Fibroblast of the aortic adventitia (primary cell): ENCODE measurements at places on chromosomes 5 and 9. TPM values are rescaled to one million over a fixed set of nuclear protein-coding genes. Genes with fewer than 3 reads are reported as not detected.

The PCDH1 gene
- total RNA-seq = 0.90 and 3.2 TPM in 2 replicates

The NME5 gene
- 6.0 and 11.6 TPM in 2 replicates for total RNA-seq

The TSC1 gene
- 56.0 and 70.7 TPM in 2 replicates for total RNA-seq

The C7 gene
- total RNA-seq = 2.4 and 762 TPM in 2 replicates

The GPRIN1 gene
- total RNA-seq = 1.7 and 7.1 TPM in 2 replicates

The PCDHGA3 gene
- 1.1 and 4.4 TPM in 2 replicates for total RNA-seq

The PCDHA12 gene
- total RNA-seq = 0.09 and 0.33 TPM in 2 replicates

The OR1J2 gene
- 1.6 TPM in 1 of 2 replicates, not detected in the other for total RNA-seq

The UGT3A1 gene
- not detected in 2 replicates for total RNA-seq

The TNFSF8 gene
- not detected in 2 replicates for total RNA-seq

The PLGRKT gene
- 6.5 and 25.8 TPM in 2 replicates for total RNA-seq

The CTSV gene
- total RNA-seq = 0.18 TPM in 1 of 2 replicates, not detected in the other

The ANKRD18A gene
- total RNA-seq = 0.09 TPM in 1 of 2 replicates, not detected in the other

The MRRF gene
- 40.0 and 43.2 TPM in 2 replicates for total RNA-seq

The BHMT gene
- total RNA-seq = 0.27 TPM in 1 of 2 replicates, not detected in the other

The WNT8A gene
- total RNA-seq = not detected in 2 replicates

The STK32A gene
- 2.3 and 26.0 TPM in 2 replicates for total RNA-seq

The ADAMTS12 gene
- total RNA-seq = 13.0 and 21.8 TPM in 2 replicates

The ARL10 gene
- 9.3 and 19.9 TPM in 2 replicates for total RNA-seq

The CDX1 gene
- 0.18 and 0.65 TPM in 2 replicates for total RNA-seq

The PFDN1 gene
- 31.2 and 60.2 TPM in 2 replicates for total RNA-seq

The EGFLAM gene
- 0.08 and 16.2 TPM in 2 replicates for total RNA-seq

The CMYA5 gene
- total RNA-seq = 1.7 and 7.5 TPM in 2 replicates

The PPP3R2 gene
- not detected in 2 replicates for total RNA-seq

The CCL27 gene
- total RNA-seq = not detected in 2 replicates

The UHRF2 gene
- total RNA-seq = 125 and 129 TPM in 2 replicates

The TMEM232 gene
- total RNA-seq = 4.7 and 5.2 TPM in 2 replicates

The PCDHGA1 gene
- total RNA-seq = 0.90 and 1.4 TPM in 2 replicates

The SLC36A1 gene
- total RNA-seq = 6.8 and 15.2 TPM in 2 replicates
